ENCODE measurements at places on chromosomes 5 and 9.

DNA sequence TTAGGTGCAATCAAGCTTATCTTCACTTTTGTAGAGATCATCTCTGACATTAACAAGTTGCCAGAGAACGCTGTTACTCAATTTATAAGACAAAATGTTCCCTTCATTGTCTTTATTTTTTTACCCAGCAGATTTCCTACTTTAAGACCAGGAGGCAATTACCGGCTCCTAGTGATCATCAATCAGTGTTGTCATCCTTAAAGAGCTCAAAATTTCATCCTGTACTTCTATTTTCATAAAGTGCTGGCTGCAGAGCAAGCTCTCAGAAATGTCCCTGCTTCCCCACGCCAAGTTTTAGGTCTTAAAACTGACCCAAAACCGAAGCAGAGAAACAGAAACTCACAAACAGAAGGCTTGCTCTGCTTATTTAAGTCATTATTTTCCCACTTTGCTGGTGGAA is 82.9 kb downstream of the PJA2 start:
- no peak for DNase-seq

DNA sequence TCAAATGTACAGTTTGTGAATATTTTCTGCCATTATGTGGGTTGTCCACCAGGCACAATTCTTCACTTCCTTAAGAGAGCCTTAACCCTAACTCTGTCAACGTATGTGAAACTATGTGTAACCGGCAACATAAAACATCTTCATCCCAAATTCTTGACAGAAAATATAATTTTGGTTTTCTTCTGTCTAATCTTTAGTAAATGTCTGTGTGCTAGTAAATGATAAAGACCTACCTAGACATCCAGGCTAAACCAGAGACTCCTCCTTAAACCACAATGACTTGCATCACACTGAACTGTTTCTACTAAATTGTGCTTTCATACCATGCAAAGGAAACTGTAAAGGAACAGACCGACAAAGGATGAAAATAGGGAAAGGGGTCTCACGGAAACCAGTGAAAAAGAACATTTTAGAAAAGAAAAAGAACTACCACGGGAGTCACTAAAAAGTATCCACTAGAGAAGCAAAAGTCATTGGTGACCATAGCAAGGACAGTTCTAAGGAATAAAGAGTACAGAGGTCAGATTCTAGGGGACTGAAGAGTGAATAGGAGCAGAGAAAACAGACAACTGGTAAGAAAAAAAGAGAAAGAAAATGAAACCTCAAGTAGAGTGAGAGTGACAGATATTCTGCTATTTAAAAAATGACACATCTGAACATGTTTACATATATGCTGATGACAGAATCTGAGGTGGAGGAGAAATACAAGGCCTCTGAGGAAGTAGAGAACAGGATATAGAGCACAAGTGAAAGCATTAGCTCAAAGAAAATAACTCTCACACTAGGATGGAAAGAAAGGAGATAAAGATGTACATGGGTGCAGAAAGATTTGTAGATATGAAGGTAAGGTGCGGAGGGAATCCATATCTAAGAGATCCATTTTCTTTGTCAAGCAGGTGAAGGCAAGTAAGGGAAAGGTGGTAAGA is 49.4 kb downstream of the FNIP1 start:
- DNase-seq, result peak; percentile 22

GRCh38 chr9:23783509-23783908 is 42.5 kb downstream of the ELAVL2 start:
- DNase-seq, result no peak

GRCh38 chr5:36478646-36479317 is 127.6 kb upstream of the SLC1A3 start:
- no peak for DNase-seq

- DNase-seq, result no peak
Observed at GRCh38 chr5:16809010-16809394, 127.1 kb downstream of the MYO10 start.

DNA sequence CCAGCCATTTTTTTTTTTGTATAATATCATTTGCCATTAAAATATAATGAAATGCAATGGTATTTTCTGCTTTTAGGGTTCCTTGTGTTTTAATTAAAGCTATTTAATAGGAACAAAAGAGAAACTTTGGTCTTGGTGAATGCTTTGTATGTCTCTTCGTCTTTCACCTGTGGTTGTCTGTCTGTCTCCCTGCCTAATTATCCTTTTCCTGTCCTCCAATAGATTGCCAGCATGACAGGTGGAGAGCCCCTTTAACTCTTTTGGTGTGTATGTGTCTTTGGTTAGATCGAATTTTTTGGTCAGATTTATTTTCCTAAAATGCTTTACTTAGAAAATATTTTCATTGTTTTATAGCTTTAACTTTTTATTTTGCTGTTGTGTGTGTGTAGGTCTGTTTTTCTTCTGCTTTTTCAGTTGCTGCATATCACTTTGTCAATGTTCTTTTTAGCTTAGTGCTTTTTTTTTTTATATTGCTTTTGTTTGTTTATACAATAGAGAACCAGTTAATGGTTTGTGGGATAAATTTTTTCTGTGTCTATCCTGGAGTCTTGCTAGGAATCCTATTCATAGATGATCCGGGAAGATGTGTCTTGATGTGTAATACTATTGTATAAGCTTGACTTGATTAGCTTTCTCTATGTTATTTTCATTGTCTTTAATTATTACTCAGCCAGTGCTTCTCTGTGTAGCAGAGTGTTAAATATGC is 8.6 kb downstream of the CHMP5 start:
- no peak for DNase-seq

DNA sequence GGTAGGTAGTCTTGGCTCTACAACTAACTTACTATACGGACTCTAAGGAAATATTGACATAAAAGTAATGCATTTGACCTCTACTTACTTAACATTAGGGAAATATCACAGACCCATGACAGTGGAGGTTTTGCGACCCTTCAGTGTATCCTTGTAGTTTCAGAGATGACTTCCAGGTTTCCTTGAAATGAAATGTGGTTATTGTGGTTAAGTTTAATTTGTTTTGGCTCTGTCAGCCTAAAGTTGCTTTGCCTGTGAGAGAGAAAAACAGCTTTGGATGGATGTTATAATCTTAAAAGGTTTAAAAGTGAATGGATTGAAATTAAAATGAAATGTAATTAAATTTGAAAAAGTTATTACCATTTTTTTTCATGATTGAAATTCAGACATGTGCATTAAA is 42.9 kb downstream of the LRRTM2 start:
- no peak for DNase-seq

GRCh38 chr9:110083866-110084265 is 124.1 kb downstream of the C9orf152 start:
- no peak for DNase-seq

DNA sequence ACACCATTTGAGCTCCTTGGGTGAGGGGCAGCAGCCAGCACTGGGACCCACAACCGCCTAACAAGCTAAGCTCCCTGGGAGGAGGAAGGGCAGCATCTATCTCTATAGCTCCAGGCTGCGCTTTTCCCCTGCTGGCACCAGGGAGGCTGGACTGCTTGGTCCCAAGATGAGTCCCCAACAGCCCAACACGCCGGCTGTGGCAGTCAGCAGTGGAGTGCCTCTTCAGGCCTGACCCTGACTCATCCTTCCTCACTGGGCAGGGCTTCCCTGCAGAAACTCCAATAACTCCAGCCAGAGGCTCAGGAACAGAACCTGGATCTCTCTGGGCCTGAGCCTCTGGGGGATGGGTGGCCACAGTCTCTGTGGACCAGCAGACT is 113.7 kb upstream of the ADAMTS16 start:
- no peak for DNase-seq

- no peak for DNase-seq
Observed at GRCh38 chr5:166382031-166382430, 1909.4 kb upstream of the WWC1 start.

DNA sequence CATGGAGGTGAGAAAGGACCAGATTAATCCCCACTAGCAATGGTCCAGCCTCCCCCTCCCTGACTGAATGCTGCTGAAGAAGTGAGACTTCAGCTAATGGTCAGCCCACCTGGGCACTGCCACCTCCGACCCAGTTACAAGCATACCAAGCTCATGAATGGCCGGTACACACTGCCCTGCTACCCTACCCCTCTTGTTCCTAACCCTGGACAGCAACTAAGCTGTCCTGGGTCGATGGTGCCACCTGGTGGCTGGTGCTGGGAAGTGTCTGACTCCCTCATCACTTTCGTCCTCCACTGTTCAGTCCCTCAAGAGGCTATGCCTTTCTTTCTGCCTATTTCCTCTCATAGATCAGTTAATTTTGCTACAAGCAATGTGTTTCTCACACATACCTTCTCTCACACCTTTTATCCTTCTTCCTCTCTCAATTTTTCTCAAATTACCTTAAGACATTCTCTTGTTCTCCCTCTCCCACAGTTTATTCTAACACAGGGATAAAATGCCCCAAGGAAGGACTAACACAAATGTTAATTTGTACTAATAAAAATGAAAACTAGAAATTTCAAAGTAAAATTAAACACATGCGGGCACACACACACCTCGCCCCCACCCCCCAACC is 42.4 kb downstream of the PAX5 start:
- no peak for DNase-seq

- DNase-seq, result no peak
Observed at GRCh38 chr5:139726248-139726647, 69.4 kb upstream of the PSD2 start.

DNA sequence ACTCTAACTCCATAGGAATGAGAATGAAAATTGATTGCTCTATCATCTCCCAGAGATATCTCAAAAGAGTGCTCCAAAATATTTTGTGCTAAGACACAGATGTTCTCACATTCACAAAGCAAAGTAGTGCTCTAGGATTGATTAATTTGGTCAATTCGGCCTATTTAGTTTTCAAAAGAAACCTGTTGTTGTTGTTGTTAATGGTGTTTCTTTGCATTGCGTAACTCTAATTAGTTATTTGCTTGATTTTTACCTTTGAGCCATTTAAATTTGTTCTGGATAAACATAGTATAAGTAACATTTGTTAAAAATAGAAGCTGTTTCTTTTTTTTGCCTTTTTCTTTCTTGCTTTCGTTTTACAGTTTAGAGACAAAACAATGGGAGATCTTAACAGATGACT is 382.5 kb downstream of the CAAP1 start:
- DNase-seq, result no peak

DNA sequence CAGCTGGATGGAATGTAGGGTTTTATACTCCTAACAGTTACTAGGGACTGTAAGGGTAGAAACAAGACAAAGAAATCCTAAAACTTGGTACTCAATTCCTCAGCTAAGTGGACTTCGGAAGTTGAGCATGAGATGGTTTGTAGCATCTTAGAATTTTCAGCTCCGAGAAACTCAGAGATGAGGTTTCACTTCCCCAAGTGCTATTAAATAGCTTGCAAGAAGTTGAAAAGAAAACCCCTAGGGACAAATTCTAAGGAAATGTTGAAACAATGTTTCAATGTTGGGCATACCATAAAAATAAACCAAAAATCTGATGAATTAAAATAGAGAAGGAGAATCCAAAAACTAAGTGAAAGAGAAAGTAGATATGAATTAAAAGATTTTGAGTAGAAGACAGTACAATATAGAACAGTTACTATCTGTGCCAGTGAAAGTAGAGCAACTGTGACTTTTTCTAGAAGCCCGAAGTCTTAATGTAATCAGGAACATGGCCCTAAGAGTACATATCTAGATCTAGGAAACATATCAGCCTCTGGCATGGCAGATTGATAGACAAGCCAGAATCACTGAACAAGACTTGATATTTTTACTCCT is 308.6 kb upstream of the RGMB start:
- DNase-seq, result no peak

- DNase-seq, result no peak
Observed at GRCh38 chr5:150674341-150674821, 13.3 kb downstream of the MYOZ3 start.

- DNase-seq, result no peak
Observed at GRCh38 chr5:159586921-159587320, 256.6 kb upstream of the IL12B start.

DNA sequence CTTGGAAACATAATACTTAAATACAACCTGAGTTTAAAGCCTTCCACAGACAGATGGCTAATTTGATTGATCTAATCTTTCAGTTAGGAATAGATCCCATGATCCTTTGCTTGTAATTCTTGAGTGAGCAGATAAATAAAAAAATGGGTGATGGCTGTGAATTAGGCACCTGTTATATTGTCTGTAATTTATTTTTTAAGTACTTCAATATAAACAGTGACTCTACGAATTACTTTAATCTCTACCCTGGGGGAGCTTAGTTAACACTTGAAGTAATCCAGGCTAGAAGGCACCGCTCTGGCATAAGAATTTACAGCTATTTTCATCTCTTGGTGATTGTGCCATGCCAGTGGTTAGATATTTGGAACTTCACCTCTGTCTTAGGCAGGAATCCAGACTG is 9.0 kb downstream of the EGFLAM start:
- no peak for DNase-seq

DNA sequence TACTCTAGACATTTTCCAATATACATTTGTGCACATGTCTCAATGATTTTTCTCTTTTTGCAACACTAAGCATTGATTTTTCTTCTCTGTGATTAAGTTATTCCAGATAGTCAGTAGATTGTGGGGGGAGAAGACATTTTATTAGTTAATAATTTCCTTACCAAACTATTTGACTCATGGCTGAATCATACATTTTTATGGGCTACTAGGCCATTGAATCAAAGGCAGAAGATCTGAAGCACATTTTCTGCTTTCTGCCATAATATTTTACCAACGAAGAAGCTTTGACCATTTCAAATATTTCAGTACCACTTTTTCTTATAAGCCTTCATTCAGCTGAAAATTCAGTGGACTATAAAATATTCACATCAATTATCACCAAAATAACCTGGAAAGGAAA is 175.6 kb downstream of the IRX2 start:
- DNase-seq, result no peak

GRCh38 chr5:62640446-62640845 is 61.8 kb downstream of the LRRC70 start:
- no peak for DNase-seq

GRCh38 chr5:178545176-178545575 is 45.0 kb downstream of the COL23A1 start:
- DNase-seq, result no peak

DNA sequence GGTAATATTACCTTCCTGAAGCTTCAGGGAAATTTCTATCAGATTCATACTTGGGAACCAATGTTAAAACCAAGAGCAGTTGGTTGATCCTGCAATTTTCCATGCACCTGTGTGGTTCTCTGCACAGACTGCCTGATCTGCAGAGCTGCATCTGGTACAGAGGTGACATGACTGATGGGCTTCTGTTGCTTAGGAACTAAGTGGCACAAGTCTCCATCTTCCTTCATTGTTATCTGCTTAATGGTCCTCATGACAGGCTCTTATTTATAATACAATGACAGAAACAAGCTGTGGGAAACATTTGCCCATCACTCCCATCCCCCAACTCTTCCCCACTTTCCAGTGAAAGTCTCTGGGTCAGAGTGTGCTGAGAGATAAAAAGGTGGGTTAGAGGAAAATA is 799.1 kb downstream of the TAF11L14 start:
- no peak for DNase-seq

Data from HCEC 1CT (cell line).